Skin of body (tissue), 3 donors: ENCODE measurements at places on chromosomes 2 and 18. TPM values are rescaled to one million over a fixed set of nuclear protein-coding genes. Genes with fewer than 3 reads are reported as not detected.

DNA sequence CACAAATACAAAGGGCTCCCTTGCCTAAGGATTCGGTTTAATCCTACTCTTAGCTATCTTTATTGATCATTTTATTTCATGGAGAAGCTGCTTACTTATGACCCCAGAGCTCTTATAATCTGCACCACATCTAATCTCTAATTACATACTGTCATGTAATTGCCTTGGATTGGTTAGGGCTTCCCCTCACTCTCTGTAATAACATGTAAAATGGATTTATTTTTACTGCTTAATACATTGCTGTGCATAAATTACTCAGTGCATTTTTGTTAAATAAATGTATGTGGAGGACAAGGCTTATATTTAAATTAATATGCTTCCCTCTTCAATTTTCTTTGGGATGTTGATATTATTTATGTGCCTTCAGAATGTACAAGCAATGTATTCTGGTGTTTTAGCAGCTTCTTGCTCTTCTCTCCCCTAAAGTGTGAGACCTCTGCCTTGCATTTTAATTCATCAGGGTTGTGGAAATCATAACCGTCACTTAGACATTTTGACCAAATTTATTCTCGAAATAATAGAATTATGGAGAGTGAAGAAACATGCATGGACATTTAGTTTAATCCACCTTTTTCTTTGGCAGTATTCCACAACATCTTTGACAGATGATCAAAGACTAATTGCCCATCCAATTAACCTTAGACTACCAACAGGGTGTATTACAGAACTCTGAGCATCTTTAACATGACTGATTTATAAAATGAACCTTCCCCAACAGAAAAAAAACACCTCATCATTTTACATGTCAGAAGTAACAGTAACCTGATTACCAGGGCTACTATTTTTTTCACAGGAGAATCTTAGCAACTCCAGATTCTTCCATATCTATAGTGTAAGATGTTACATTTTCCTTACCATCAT lies 692.6 kb downstream of the LRRTM4 start:
- no peak for DNase-seq

GRCh38 chr2:74474899-74475298 lies 2.4 kb upstream of the MRPL53 start:
- DNase-seq, result no peak

DNA sequence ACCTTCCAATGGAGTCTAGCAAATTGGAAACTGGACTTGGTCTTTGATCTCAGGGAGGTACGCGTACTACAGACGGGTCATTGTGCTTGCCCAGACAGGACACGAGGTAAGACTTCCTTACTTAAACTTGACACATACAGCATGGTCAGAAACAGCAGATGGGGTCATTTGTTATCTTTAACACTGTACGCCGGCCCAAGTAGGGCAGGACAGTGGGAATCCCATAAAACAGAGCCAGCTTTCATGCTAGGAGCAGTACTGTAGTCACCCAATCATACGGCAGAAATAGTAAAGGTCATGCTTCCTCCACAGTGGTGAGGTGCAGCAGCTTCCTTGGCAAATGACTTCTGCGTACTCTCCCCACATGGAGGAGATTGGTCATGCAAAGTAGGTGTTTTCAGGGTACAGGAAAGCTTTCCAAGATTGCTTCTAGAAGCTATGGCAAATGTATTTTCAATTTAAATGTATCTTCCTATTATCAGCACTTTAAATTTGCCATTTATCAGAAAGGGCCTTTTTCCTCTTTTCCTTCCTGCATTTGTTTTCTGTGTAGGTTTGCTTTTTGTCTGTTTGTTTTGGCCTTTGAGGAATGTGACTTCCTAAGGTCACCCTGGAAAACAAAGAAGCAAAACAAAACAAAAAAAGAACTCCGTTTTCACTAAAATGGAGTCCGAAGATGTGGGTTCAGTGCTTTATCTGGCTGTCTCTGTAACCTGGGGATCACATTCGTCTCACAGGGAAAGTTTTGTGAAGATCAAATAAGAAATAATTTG lies 74.0 kb upstream of the DSG1 start:
- DNase-seq, result no peak

- no peak for DNase-seq
These were observed 40.1 kb downstream of the NTSR2 start for GRCh38 chr2:11629851-11630250.

The DNAJC5G gene
- not detected for total RNA-seq

- no peak for DNase-seq
These were observed 226.2 kb downstream of the PIEZO2 start for GRCh38 chr18:10923141-10923540.

- DNase-seq, result no peak
These were observed 109.3 kb downstream of the ANTXR1 start for GRCh38 chr2:69122271-69122670.

The DYSF gene
- 23.2 TPM for total RNA-seq

DNA sequence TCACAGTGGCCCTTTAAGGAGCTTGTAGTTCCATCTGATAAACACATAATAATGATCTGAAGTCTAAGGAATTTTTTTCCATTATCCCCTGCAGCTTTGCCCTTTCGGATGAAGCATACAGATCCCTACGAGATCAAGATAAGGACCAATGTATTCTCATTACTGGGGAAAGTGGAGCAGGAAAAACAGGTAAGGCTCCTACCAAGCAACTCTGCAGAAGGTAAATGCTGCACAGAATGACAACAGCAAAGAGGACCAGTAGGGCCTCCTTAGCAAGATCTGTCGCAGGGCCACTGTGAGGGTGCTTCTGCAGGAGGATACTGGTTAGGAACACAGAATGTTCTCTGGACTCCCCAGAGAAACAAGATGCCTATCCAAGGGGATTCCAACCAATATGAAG lies 84.6 kb downstream of the MYO1B start:
- DNase-seq, result no peak

DNA sequence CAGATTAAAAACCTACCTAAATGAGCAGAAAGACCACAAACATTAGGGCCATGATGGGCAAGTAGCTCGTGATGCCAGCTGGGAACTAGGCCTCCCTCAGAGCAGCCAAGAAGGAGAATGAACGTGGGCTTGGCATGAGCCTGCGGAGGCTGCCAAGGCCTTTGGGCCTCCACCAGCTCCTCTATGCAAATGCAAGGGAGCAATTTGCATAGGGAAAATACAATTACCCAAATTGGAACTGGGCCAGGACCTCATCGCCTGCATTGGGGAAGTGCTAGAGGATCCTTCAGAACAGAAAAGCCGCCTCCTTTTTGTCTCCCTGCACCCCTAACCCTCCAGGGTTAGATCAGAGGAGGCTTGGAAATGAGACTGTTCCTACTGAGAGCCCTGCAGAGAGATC lies 326.4 kb downstream of the SMAD2 start:
- no peak for DNase-seq
